ENCODE measurements at places on chromosomes 12 and 14.

GRCh38 chr14:25396128-25396527 lies 346.2 kb upstream of the STXBP6 start:
- no peak for DNase-seq

GRCh38 chr12:76920172-76921099 lies 41.6 kb upstream of the CSRP2 start:
- DNase-seq: no peak

DNA sequence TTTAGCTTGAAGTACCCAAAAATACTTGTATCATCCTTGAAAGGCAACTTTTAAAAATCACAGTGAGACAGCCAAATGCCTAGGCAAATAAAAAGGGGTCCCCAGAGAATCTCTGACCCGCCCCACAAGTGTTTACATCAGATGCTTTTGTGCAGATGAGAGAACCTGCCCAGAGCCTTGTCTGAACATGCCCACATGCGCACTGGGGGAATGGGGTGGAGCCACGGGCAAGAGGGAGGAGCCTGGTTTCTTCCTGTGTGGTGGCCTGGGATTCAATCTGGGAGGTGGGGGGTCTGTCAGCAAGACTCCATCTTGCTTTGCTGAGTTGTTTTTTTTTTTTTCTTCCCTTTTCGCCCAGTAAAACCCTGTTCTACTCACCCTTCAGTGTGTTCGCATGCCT lies 381.7 kb upstream of the CCDC196 start:
- DNase-seq: no peak

GRCh38 chr12:57875753-57876547 lies 29.4 kb upstream of the CTDSP2 start:
- DNase-seq: no peak

DNA sequence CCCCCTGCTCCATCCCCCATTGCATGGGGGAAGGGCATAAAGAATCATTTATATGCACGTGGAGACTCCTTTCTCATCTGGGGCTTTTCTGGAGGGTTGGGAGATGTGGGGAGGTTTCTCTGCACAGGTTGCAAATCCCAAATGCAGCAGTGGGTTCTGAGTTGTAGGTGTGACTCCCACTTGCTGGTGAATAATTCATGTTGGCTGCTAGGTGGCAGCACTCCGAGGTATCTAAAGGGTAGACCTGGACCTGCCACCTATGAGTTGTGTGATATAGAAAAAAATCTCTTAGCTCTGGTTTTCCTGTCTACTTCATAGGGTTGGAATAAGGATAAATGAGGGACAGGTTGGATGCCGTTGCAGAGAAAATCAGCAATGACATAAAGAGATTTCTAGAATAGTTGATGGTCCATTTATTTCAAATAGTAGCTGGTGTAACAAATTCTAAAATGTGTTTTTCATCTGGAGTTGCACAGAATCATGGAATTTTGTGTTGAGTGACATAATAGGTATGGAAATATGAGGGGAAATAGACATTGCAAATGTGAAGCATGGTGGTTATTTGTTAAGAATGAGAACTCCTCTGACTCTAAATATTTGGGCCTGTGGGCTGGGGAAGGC lies 4.6 kb downstream of the MARCHF9 start:
- DNase-seq: peak; percentile 53

GRCh38 chr12:120230974-120231315 lies 30.0 kb upstream of the RPLP0 start:
- DNase-seq: no peak

DNA sequence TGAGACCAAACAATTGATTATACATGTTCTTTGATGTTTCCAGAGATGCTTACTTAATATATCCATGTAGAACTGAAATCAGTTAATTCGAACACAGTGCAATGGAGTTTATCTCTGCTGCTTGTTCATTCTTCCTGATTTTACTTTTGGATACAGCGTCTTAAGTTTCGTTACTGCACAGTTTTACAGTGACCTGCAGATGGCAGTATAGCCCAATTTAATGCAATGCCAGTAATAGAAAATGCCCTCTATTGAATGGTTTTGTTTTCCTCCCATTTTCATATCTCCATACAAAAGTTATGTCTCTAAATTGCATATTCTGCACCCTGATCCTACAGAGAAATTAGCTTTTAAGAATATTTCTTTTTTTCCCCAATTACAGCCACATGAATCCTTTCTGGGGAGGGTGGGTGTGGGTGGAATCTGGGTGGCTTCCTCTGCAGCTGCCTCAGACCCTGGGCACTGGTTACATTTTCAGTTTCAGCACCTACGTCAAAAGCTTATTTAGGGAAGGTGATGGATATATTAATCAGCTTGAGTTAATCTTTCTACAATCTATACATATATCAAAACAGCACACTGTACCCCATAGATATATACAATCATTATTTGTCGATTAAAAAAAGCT lies 101.1 kb upstream of the DCD start:
- DNase-seq: peak; percentile 49

DNA sequence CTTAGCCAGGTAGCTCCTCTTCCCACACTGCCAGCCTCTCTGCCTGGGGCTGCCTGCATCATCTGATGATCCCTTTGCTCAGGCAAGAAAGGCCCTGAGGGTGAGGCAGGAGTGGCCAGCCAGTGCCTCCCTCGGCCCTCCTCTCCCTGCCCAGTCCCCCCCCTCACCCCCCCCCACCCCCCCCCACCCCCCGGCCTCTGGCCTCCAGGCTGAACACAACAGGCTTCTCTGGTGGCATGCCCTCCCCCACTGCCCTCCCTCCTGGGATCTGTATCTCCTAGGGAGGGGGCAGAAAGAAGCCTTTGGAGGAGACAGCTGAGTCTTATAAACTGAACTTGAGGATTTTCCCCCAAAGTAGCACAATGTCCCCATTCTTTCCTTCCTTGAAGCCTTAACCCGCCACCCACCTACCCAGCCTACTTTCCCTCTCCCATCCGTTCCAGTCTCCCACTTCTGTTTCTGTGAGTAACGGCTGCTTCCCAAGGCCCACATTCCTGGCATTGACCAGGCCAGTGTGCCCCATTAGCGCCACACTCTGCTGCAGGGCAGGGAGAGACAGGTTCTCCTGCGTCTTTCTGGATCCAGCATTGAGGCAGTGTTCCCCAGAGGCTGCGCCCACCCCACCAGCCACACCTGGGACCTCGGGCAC lies 82.1 kb downstream of the B4GALNT3 start:
- DNase-seq: no peak

GRCh38 chr12:234019-234418 lies 20.1 kb upstream of the SLC6A12 start:
- no peak for DNase-seq

DNA sequence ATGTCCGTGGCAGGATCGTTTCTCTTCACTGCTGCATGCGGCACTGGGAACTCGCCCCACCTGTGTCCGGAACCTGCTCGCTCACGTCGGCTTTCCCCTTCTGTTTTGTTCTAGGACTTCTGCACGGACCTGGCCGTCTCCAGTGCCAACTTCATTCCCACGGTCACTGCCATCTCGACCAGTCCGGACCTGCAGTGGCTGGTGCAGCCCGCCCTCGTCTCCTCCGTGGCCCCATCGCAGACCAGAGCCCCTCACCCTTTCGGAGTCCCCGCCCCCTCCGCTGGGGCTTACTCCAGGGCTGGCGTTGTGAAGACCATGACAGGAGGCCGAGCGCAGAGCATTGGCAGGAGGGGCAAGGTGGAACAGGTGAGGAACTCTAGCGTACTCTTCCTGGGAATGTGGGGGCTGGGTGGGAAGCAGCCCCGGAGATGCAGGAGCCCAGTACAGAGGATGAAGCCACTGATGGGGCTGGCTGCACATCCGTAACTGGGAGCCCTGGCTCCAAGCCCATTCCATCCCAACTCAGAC lies 1.2 kb downstream of the FOS start:
- DNase-seq: no peak

DNA sequence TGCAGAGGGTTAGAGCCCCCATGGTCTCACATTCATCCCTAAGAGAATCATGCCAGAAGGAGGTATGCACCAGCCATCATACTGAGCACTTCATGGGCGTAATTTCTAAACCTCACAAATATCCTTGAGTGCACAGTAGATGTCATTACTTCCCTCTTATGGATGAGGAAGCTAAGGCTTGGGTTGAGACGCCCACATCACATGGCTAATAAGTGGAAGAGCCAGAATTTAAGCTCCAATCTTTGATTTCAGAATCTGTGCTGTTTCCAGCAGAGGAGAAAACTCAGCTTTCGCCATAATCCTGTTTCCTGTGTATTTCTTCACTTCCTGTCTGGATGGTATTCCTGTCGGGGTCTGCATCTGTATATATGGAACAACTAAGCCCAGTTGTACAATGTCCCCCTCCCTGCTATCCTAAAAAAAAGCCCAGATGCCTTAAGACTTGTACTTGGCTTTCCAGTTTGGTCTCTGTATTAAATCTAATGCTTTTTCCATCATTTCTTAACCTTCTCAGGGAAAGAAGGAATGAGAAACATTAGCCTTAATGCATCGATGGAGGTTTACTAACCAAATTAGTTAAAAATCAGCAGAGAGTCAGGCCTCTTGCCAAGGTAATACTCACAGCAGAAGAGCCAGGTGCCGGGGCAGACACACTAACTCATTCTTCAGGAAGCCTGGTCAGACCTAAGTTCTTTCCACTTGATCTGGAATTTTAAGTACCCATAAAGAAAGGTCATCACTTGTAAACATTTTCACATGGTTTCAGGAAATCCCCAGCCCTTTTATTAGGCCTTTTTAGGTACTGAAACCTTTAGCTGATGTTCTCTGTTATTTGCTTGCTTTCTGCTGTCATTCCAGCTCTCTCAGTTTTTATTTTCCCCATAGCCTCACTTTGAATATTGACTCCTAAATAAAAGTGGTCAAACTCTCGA lies 5.3 kb downstream of the ISCU start:
- DNase-seq: no peak

- no peak for DNase-seq
Observed at GRCh38 chr14:50094056-50094755, 22.2 kb downstream of the VCPKMT start.

DNA sequence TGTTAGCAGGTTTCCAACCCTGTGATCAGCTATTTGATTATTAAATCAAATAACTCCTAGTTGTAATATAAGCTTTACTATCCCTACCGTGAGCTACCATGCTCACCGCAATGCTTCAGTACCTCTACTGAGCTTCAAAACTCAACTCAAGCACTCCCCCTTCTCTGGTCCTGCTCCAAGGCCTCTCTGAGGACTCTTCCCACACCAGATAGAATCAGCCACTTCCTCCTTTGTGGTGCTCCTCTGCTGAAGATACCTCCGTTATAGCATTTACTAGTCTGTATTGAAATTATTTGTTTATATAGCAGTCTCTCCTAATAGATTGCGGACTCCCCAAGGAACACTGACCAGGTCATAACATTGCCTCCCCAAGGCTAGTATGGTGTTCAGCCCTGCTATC lies 17.5 kb downstream of the AREL1 start:
- DNase-seq: no peak

GRCh38 chr12:104858611-104859543 lies 99.2 kb downstream of the SLC41A2 start:
- DNase-seq: no peak

DNA sequence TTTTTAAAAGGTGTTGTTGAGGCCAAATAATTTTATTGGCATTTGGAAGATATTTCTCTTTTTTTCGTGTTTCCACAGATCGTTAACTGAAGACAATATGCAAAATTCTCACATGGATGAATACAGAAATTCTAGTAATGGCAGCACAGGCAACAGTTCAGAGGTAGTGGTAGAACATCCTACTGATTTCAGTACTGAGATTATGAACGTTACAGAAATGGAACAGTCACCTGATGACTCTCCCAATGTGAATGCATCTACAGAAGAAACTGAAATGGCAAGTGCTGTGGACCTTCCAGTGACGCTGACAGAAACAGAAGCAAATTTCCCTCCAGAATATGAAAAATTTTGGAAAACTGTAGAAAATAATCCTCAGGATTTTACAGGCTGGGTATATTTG lies 11.2 kb downstream of the PRPF39 start:
- DNase-seq: no peak

DNA sequence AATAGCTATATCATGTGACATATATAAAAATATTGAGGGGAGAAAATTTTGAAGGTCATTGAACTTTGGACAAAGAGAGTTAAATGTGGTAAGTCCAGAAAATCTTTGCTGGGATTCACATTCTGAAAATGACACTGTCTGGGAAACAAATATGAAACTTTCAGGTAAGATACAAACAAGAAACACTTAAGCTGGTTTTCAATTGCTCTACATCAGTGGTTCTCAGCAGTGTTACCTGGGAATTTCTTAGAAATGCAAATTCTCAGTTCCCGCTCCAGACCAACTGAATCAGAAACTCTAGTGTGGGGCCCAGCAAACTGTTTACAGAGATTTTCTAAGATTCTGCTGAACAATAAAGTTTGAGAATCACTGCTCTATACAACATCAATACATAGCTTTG lies 3.6 kb upstream of the CDK17 start:
- DNase-seq: no peak

- DNase-seq: no peak
Observed at GRCh38 chr12:15446807-15447206, 124.5 kb downstream of the PTPRO start.

DNA sequence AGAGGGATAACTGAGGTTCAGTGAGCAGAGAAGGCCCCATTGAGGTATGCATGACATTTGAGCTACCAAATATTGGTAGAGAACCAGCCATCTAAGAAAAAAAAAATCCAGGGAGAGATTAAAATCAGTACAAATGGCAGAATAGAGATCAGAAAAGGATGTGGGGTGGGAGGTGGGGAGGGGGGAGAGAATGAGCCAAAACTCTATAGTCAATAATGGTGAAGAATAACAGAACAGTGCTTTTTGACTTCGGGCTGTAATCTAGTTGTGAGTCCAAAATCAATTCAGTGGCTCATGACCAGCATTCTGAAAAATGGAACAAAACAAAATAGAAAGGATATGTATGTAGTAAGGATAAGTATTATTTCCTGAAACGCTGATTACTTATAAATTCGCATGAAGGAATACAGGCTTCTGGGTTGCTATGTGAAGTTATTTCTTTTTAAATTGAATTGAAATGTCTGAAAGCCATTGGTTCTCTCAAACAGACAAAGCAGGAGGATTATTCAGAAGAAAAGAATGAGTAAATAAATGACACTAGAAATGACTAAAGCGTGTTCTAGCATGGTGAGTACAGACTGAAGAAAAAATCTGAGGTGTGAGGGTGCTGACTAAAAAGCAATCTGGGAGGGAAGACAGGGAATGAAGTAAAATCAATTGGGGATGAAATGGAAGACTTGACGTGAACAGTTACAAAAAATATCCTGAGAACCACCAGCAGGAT lies 72.4 kb downstream of the ATP2B1 start:
- DNase-seq: no peak

GRCh38 chr12:46401662-46402061 lies 29.1 kb upstream of the SLC38A2 start:
- DNase-seq: no peak

DNA sequence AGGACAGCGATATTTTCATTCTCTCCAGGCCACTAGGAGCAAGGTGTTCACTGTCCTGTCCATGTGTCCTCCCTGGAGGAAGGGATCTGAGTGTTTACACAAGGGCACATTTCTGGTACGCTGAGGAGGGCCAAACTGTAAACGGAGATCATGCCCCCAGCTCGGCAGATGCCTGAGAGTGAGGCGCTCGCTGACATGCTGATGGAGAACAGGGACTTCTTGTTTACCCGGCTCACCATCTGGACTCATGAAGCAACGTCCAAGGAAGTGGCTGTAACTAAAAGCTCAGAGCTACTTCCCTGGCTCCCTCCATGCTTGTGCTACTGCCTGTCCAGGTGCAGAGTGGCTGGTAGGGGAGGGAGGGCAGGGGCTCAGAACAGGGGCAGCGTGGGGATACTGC lies 43.4 kb upstream of the KCNA1 start:
- DNase-seq: no peak

GRCh38 chr14:99118946-99119345 lies 153.1 kb downstream of the BCL11B start:
- DNase-seq: peak; percentile 44

- DNase-seq: no peak
Observed at GRCh38 chr14:38951451-38951850, 151.6 kb downstream of the SEC23A start.

GRCh38 chr12:112932485-112933128 lies 5.7 kb upstream of the OAS3 start:
- no peak for DNase-seq

Measured in cerebellar cortex (tissue), 1 donor.